ENCODE measurements at places on chromosomes 3 and 15. TPM values are rescaled to one million over a fixed set of nuclear protein-coding genes. Genes with fewer than 3 reads are reported as not detected.

Gene ARGFX
- total RNA-seq: not detected

Gene ROPN1B
- 0.64 TPM for total RNA-seq

Gene RLBP1
- total RNA-seq: 0.18 TPM

Gene ONECUT1
- total RNA-seq: 1.5 TPM

Gene SH2D7
- total RNA-seq: not detected

Gene CDHR4
- total RNA-seq: not detected

Gene SLC6A11
- total RNA-seq: 43.1 TPM

Gene EIF3J
- 50.4 TPM for total RNA-seq

Gene CMTM8
- 0.54 TPM for total RNA-seq

Gene RAP2B
- total RNA-seq: 11.5 TPM

Gene KIF7
- 7.3 TPM for total RNA-seq

- DNase-seq: no peak
These were observed 3.0 kb downstream of the TEX264 start for GRCh38 chr3:51673802-51674654.

DNA sequence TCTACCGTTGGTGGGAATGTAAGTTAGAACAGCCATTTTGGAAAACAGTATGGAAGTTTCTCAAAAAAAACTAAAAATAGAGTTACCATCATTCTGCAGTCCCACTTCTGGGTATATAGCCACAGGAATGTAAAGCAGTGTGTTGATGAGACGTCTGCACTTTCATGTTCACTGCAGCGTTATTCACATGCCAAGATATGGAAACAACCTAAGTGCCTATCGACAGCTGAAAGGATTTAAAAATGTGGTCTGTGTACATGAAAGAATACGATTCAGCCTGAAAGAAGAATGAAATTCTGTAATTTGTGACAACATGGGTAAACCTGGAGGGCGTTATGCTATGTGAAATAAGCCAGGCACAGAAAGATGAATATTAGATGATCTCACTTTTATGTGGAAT, 157.7 kb downstream of the THSD4 start:
- no peak for DNase-seq

GRCh38 chr15:45126535-45127158, 3.0 kb downstream of the DUOXA1 start:
- DNase-seq: no peak

DNA sequence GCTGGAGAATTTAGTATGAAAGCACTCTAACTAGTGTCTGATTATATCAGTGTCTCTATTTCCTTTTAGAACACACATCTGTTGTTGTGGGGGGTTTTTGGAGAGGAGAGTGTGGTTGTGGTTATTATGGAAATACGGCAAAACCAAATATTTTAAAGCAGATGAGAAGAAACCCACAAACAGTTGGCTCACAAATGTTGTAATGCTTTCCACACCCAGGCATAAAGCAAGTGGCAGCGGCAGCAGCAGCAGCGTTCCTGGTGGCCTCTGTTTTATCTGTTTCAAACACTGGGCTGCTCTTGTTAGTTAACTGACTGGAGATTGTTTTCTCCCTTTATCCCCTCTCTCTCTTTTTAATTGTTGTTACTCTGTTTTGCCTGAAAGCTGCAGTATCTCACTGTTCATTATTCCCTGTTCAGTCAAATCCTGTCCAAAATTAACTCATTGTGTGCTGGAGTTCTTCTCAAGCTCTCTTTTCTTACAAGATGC, 1045.5 kb upstream of the NR2F2 start:
- no peak for DNase-seq

GRCh38 chr3:24202071-24202470, 257.0 kb downstream of the NR1D2 start:
- no peak for DNase-seq

GRCh38 chr3:45486136-45486535, 97.8 kb downstream of the LARS2 start:
- DNase-seq: no peak

DNA sequence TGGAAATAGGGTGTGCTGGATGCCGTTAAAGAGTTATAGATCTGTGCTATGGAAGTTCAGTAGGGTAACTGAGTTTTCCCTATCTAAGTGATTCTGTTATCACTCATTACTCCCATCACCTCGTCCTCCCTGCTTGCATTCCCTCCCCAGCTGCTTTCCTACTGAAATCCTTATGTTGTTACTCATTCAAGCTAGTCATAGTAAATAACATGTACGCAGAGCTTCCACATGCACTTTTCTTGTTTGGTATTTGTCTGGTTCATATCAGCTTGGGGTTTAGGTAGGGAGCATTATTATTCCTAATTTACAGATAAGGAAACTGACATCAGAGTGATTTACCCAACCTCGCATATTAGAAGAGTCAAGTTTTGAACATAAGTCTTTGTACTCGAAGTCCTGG, 135.1 kb downstream of the HCN4 start:
- DNase-seq: no peak

GRCh38 chr3:186259612-186260383, 102.2 kb downstream of the DGKG start:
- peak; percentile 85 for DNase-seq

GRCh38 chr3:183438735-183439134, 10.3 kb upstream of the MCF2L2 start:
- DNase-seq: no peak

DNA sequence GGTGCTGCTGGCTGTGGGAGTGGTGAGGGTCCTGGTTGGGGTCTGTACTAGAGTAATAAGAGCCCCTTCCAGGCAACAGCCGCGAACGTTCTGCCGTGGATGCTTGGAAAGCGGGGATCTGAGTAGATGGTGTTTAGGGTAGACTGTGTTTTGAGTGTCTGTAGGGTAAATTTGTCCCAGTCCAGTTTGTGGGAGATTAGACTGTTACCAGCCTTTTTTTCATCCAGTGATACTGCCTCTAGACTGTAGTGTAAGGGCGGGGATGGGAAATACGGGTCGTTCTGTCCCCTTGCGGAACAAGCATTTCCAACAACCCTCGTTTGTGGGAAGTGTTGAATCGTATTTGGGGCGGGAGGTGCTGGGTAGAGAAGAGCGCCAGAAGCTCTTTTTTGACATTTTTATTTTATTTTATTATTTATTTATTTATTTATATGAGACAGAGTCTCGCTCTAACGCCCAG, 424 bp downstream of the HAUS2 start:
- DNase-seq: peak; percentile 41

GRCh38 chr3:195893516-195893915, 14.8 kb downstream of the TNK2 start:
- DNase-seq: no peak

GRCh38 chr15:55170361-55170760, 26.4 kb downstream of the RSL24D1 start:
- no peak for DNase-seq

GRCh38 chr3:187104342-187104741, 35.0 kb downstream of the RPL39L start:
- DNase-seq: no peak

GRCh38 chr3:63015614-63016309, 140.5 kb upstream of the CADPS start:
- no peak for DNase-seq

- no peak for DNase-seq
These were observed 11.6 kb downstream of the H1-8 start for GRCh38 chr3:129554356-129555152.

DNA sequence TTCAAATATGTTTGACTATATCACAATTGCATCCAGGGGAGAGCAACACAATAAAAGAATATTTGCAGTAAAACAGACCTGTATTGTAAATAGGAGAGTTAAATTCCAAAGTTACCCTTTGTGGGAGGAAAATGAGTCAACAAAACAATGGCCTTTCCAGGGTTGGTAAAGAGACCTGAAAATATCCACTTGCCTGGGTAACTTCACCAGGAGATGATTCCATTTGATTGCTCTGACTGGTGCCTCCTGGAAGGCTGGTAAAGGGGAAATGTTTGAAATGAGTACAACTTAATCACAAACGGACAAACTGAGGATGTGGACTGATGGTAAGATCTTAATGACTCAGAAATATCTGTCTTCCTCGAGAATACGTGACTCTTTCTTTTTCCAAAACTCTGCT, 43.6 kb upstream of the SRGAP3 start:
- no peak for DNase-seq

- DNase-seq: no peak
These were observed 651.9 kb downstream of the NLGN1 start for GRCh38 chr3:174049472-174049871.

GRCh38 chr3:43104660-43105595, 951 bp downstream of the POMGNT2 start:
- DNase-seq: no peak

DNA sequence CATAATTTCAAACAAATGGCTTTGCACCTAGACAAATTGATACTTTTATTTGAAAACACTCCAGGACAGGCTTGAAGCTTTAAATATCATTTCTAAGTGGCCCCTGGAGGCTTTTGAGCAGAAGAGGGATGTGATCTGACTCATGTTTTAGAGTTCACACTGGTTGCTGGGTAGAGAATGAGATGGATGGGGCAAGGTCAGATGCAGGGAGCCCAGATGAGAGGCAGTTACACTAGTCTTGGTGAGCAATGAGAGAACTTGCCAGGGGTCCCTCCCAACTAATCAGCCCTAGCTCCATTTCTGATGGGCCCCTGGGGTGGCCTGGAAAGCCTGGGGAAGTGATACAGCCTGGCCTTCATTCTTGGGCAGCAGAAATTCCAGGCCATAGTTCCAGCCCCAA, 190.4 kb downstream of the MEGF11 start:
- DNase-seq: no peak

- no peak for DNase-seq
These were observed 23.1 kb upstream of the GOLGA8B start for GRCh38 chr15:34606545-34606944.

DNA sequence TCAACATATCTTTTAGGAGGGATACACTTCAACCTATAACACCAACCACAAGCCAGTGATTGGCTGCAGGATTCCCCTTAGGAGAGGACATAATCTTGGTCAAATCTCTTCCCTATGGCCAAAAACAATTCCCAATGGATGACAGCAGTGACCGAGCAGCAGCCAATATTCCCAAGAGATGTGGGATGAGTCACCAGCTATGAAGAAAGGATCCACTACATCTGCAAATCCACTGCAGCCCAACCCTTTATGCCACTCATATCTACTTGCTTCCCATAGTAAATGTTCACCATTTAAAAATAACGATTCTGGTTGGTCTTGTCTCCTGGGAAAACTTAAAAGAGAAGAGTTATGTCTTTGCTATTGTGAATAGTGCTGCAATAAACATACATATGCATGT, 4.5 kb upstream of the IQCF5 start:
- DNase-seq: no peak

GRCh38 chr15:74337607-74338211, 29.7 kb downstream of the CYP11A1 start:
- DNase-seq: no peak

DNA sequence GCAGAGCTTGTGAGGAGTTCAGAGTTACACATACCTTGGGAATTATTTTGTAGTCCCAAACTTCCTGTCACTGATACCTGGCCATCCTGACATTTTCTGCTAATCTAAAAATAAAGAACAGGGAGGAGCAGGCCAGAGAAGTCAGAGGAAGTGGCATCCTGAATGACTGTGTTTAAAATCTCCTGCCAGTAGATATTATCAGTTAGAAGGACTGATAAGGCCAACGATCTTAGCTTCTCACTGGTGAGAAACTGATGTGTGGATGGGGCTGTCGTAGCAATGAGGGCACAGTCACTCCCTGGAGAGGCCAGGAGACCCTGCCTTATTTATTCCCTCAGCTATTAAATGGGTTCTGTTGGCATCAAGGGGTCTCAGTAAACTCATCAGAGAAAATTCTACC, 115.1 kb downstream of the DGKG start:
- no peak for DNase-seq
